Hematopoietic multipotent progenitor cell treated with erythropoietin and hydrocortisone succinate and interleukin-3 and kit ligand, for 4 days (in vitro differentiated cells): ENCODE measurements at places on chromosomes 12 and 14.

DNA sequence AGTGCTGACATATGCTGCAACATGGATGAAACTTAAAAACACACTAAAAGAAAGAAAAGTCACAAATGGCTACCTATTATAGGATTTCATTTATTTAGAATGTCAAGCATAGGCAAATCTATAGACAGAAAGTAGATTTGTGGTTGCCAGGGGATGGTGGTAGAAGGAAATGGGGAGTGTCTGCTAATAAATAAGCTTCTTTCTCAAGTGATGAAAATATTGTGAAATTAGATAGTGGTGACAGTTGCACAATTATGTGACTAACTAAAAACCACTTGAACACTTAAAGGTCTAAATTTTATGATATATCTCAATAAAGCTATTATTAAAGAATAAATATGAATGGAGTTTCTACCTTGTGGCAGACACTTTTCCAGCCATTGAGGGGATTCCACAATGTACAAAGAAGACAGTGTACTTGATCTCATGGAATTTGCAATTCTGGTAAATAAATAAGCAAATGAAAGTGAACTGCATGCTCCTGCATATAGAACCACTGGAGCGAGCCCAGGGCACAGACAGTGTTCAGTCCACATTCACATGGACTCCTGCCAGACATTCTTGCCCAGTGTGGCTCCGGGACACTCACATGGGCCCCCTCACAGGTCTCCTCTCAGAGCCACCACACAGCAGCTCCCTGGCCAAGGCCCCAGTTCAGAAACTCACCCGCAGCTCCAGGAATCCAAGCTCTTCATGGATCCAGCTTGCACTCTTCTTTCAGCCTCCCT, 107.1 kb upstream of the ARID2 start:
- peak; percentile 72 for DNase-seq

DNA sequence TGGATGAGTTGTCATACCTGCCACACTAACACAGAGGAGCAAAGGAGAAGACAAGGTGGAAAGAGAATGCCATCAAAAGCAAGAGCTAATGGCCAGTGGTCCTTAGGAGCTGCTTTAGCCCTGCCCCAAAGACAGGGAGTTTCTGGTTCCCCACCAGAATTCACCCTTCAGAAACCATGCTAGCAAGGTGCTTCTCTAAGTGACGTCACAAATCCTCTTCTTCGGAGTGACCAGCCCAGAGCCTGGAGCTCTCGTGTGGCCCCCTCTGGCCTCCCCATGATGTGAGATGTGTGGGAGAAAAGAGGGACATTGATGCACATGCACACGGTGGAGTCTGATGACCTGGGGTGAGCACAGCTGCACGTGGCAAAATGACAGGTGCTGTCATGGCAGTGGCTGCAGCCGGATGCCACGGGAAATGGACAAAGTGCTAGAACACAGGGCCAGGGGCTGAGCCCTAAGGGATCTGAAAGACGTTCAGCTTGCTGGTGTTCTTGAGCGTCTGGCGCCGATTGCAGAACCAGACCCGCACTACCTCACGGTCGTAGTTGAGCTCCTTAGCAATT, 16.9 kb upstream of the TFCP2 start:
- DNase-seq: no peak

DNA sequence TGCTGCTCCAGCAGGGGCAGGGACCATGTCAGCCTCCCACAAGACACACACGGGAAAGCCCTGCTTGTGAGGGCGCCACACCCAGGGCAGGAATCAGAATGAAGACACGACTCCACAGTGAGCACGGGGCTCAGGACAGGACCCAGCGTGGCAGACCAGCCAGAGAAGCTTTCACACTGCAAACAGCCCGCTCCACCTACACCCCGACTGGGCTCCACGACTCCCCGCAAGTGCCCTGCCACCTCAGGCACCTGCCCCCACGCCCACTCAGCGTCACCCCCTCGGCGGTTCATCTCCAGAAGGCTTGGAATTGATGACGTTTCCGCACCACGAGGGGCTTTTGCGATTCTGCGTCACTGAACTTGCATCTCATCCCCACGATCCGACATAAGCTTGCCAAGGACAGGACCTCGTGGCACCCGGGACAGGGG, 91.1 kb downstream of the FBXL14 start:
- no peak for DNase-seq

DNA sequence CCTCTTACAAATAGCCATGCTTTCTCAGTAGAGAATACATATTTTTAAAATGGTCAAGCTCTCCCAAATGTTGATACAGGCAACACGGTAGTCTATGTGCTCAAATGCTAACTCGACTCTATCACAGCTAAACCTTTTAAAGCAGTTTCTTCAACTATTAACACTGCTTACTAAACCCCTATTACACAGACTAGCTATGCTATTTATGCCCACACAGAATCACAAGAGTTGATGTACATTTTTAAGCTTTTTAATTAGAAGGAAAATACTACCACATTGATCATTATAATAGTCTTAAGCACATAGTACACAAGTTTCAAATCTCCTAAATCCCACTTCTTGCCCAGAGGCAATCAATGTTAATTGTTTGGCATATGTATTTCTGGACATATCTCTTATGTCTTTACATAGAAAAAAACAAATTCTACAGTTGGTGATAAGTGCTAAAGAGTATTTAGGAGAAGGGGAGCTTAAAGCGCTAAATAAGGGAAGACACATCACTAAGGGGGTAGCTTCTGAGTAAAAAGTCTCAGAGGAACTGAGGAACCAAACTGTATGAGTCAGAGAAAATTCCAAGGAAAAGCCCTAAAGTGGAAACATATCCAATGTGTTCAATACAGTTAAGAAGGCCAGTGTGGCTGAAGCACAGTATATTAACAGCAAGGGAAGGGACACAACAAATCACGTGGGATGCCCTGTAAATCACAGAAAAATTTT, 13.7 kb downstream of the HNRNPC start:
- DNase-seq: no peak

DNA sequence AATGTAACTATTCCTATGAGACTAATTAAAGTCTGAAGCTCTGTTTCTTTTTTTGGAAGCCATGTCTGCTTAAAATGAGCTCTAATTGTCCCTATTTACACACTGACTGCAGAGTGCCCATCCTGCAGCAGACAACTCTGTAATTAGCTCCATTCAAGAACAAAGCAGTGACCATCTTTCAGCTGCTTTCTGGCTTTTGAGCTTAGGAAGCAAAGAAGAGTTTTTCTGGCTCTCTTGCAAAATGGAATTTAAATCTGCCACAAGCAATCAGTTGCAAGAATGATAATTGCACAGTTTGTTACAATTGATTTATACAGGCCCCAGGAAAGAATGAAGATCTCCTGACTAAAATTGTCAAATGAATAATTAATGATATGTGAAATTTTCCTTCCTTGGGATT, 83.4 kb downstream of the GAS2L3 start:
- no peak for DNase-seq

GRCh38 chr14:98816195-98816594, 455.8 kb downstream of the BCL11B start:
- DNase-seq: no peak

DNA sequence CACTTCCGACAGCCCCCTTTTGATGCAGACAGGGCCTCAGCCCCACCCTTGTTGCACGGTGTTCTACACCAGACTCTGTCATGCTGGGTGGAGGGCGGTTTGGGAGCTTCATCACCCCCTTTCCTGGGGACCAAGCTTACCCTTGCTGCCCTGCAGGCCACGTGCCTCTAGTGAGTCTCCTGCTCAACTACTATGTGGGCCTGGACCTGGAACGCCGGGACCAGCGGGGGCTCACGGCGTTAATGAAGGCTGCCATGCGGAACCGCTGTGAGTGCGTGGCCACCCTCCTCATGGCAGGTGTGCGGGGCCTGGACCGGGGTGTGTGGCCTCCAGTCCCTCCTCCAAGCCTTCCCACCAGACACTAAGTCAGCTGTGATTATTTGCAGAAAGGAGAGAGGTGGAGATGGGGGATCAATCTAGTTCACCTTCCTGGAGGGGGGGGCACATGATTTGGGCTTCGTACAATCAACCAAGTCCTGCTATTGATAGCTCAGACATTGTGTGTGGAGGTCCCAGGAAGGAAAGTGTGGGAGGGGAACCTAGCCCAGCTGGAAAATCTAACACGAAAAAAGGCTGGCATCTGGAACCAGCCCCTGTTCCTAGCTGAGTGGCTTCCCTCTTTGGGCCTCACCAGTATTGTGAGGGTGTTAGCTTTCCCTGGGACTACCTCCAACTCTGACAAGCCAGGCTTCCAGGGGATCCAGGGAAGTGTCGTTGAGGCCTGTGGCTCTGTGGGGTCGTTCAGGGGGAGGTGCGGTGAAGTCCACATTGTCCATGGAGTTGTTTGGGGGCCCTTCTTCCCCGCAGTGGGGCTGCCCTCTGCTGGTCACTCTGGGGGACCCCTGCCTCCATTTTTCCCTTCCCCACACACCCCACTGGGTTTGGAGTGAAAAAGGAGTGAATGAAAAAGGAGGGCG, 1.6 kb downstream of the ANKRD33 start:
- DNase-seq: no peak

- no peak for DNase-seq
These were observed 11.9 kb downstream of the PRDM4 start for GRCh38 chr12:107749083-107749482.

DNA sequence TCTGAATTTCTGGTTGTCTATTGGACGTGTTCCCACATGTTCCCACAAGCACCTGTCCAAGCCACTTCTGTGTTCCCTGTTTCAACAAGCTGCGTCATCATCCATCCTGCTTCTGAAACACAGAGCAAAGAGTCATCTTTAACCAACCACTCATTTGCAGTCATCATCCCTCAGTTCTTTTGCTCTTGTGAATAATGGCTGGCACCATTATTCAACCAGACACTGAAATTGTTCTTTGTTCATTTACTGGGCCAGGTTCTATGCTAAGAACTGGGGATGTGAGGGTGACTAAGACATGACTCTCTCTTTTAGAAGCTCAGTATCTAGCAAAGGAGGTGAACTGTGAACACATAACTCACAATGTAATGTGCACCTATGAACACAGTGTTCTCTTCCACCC, 40.7 kb upstream of the ANO4 start:
- no peak for DNase-seq

DNA sequence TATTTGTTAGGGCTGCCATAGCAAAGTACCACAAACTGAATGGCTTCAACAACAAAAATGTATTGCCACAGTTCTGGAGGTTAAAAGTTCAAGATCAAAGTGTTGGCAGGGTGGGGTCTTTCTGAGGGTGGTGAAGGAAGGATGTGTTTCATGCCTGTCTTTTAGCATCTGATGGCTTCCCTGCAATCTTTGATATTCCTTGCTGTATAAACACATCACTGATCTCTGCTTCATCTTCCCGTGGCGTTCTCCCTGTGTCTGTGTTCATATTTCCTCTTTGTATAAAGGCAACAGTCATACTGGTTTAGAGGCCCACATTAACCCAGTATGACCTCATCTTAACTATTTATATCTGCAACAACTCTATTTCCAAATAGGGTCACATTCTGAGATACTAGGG, 167.5 kb downstream of the BTG1 start:
- DNase-seq: peak; percentile 39

DNA sequence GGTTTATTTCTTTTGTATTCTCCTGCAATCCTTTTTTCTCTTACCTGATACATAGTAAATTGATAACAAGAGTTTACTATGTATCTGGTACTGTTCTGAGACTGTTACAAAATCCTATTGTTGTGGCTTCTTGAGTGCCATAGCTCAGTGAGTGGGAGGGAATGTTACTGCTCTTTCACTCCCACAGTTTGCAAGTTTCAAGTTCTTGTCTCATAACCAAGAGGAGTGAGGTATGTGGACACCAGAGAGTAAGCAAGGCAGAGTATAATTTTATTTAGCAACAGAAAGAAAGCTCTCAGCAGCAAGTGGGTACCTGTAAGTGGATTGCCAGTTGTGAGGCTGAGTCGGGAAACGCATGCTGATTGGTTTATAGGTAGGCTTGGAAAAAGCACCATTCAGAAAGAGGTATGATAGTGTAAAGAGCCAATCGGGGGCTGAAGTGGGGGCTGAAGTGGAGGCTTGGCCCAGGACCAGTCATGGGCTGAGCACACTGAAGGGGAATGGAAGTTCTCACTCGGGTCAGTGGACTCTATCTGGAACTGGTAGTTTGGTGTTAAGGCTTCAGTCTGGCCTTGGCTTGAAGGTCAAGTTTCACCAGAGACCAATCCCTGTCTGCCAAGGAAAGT, 850.8 kb downstream of the TMTC2 start:
- no peak for DNase-seq

GRCh38 chr14:29601616-29602015, 326.0 kb downstream of the PRKD1 start:
- no peak for DNase-seq

DNA sequence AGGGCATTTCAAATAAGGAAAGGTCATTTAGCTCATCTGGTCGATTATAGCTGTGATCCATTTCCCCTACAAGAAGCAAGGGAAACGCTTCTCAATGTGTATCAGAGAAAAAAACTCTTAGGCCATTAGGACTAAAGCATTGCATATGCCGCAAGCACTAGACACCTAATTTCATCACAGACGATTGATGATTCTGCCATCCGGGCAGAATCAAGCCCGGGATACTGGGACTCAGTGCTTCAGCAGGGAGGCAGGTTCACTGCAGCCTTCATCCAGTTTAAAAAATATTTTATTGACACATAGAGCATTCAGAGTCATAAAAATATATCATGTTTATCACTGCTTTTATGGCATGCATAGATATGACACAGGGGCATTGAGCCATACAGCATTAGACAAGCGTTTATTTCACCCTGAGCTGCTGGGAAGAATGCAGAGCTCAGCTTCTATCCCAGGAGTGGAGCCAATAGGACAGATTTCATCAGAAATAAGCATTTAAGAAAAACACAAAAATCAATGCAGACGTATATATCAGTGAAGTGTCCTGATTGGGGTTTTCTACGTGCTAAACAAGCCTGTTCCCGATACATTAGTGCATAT, 806.9 kb downstream of the GALC start:
- no peak for DNase-seq

DNA sequence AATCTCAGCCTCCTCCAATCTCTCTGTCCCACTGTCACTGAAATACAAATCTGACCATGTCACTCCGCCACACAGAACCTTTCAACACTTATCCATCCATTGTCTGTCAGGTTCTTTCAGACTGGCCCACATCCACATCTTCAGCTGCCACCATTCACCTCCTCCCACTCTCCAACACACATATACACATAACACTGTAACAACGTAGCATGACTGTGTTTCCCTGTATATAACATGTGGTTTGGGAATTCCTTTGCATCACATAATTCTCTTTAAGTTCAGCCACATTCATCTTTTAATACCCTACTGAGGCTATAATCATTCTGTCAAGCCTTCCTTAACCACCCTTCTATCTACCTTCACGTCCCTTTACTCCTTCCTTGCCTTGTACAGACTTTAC, 99.2 kb downstream of the PPP2R5E start:
- DNase-seq: no peak

DNA sequence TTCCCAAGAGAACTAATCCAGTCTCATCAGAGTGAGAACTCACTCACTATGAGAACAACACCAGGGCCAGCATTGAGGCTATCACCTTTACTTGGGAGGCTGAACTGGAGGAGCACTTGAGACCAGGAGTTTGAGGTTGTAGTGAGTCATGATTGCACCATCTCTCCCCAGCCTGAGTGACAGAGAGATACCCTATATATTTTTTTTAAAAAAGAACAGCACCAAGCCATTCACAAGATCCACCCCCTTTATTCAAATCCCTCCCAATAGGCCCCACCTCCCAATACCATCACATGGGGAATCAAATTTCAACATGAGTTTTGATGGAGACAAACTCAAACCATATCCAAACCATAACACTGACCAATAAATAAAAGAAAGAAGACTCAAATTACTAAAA, 3.7 kb upstream of the TMX1 start:
- DNase-seq: peak; percentile 36
